ENCODE measurements at places on chromosomes 13 and 19. TPM values are rescaled to one million over a fixed set of nuclear protein-coding genes. Genes with fewer than 3 reads are reported as not detected.

- DNase-seq: peak; percentile 23
Observed at GRCh38 chr13:52665325-52665724, 12.7 kb downstream of the SUGT1 start.

- DNase-seq: no peak
Observed at GRCh38 chr13:75647126-75647784, 11.1 kb downstream of the LMO7 start.

ZNF878 gene
- 0.91 TPM for polyA plus RNA-seq

ZNF497 gene
- 3.3 TPM for polyA plus RNA-seq

GAPDHS gene
- polyA plus RNA-seq: not detected
